CD4-positive, alpha-beta T cell treated with Interferon gamma for 1 hour (primary cell): ENCODE measurements at places on chromosomes 2 and 18.

DNA sequence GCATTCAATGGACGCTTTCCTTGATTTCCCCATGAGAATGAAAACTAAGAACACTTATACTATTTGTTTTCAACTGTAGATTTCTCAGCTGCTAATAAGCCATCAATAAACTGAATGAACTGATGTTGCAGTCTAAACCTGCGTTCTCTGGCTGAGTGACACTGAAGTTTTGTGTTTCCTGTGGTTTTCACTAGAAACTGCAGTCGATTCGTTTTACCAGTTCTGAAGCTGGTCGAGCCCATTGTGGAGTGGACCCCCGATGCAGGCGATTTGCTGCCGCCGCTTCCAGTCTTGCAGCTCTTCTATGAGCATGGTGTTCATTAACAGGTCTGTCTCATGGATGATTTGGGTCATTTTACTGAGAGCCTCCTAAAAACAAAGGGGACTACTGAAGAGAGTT is 50.6 kb upstream of the STAT1 start:
- peak; percentile 36 for DNase-seq

- no peak for DNase-seq
These were observed 56.9 kb upstream of the ZNF397 start for GRCh38 chr18:35183886-35184285.

DNA sequence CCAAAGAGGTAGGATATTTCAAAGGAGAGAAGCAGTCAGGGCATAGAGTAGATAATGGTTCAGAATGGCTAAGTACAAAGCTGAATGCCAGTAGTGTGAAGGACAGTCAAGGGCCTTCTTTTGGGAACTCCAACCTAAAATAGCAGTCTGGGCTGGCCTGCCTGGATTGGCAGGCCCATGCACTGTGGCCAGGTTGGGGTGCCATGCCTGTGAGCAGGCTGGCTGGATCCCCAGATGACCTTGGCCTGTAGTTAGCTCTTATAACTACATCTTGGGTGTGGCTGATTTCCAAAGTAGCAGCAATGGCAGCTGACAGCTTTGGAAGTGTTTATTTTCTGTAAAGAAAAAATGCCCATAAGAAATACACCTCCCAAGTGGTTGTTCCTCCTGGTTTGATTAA is 51.5 kb upstream of the ITGB6 start:
- no peak for DNase-seq

GRCh38 chr2:1661891-1662605 is 82.3 kb downstream of the PXDN start:
- DNase-seq = no peak
